K562 (cell line): ENCODE measurements at places on chromosomes 12 and 14.

- no peak for DNase-seq
Measured at GRCh38 chr14:40229676-40230075, 797.4 kb upstream of the FBXO33 start.

- no peak for DNase-seq
Measured at GRCh38 chr14:100384277-100384676, 61.1 kb downstream of the SLC25A47 start.

GRCh38 chr12:105843986-105844760 lies 294.6 kb downstream of the NUAK1 start:
- DNase-seq, result peak; percentile 6

GRCh38 chr12:8562310-8562709 lies 21.6 kb upstream of the CLEC4E start:
- DNase-seq, result peak; percentile 13

DNA sequence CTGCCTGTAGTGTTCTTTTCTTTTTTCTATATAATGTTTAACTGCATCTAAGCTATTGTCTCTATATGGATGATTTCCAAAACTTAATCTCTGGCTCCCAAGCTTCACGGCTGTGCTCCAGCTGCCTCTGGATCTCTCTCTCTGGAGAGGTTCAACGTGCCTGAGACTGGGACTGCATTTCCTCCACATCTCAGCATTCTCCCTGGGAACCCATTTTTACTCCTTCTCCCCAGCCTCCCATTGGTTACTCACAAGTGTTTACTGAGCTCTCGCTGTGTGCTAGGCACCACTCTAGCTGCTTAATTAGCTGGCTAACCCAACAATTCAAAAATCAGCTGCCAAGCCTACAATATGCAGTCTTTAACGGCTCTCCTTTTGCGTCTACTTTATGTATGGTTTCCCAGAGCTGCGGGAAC lies 34.7 kb downstream of the FBXL14 start:
- no peak for DNase-seq

- no peak for DNase-seq
Measured at GRCh38 chr12:132379996-132380395, 50.6 kb upstream of the GALNT9 start.

DNA sequence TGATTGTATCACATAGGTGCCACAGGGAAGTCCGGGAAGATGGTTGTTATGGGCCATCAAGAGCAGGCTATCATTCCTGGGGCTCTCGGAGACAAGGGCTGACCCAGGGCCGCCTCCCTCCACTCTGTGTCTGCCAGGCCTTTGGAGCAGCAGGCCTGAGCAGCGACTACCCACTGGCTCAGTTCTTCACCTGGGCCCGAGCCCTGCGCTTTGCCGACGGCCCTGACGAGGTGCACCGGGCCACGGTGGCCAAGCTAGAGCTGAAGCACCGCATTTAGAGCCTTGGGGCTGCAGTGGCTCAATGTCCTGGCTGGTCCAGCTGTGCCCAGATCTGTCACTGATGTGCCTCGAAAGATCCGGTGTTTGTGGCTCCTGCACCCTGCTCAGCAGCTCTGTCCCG lies 10.5 kb upstream of the ALDH2 start:
- DNase-seq, result no peak

DNA sequence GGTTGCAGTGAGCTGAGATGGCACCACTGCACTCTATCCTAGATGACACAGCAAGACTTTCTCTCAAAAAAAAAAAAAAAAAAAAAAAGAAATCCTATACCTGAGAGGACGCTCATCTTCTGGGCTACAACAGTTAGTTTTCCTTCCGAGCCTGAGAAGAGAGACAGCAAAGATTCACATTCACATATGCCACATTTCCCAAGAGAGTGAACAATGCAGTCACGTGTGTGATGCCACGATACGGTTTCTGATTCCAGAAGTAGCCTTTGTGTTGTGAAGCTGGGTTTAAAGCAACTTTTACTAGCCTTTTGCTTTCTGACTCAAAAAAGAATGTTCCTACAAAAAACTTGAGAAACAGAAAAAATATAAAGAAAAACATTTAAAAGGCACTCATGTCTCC lies 19.5 kb downstream of the GCN1 start:
- DNase-seq, result no peak

DNA sequence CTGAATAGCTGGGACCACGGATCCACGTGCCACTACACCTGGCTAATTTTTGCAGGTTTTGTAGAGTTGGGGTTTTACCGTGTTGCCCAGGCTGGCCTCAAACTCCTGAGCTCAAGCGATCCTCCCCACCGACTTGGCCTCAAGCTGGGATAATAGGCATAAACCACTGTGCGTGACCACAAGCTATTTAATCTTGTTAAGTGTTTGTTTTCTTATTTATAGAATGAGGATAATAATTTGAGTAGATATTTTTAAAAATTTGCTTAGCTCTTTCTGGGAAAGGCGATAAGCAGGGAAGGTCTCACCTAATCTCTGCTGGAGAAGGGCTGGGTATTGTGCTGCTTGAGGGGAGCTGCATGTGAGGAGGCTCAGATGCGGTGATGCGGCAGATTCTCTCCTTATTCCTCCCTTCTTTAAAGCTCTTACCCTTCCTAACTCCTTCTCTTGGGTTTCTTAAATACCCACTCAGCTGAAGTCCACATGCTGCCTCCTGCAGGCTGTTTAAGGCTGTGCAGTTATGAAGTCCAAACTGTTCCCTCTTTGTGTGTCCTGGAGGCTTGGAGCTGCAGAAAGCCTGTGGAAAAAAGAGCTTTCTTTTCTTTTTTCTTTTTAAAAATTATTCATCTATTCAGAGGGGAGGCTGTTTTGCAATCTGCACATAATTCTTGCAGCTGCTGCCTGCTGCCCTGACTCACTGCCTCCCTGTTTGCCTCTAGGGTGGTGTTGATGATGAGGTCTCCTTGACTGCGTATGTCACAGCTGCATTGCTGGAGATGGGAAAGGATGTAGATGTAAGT lies 37.9 kb downstream of the A2ML1 start:
- DNase-seq, result peak; percentile 73

DNA sequence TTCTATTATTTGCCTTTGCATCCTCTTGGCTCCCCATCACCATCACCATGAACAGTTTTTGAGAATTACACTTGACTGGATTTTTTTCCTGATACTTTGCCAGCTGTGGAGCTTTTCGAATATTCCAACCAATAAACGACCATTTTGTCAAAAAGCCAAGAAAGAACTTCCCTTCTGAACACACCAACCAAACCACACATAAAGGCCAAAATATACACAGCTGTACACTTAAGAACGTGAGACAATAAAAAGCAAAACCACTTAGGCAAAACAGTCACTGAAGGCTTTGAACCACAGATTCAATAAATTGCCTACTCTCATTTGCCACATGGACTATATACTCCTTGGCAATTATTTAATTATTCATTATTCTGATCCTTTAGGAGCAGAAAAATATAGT lies 1.1 kb downstream of the C14orf93 start:
- DNase-seq, result no peak

DNA sequence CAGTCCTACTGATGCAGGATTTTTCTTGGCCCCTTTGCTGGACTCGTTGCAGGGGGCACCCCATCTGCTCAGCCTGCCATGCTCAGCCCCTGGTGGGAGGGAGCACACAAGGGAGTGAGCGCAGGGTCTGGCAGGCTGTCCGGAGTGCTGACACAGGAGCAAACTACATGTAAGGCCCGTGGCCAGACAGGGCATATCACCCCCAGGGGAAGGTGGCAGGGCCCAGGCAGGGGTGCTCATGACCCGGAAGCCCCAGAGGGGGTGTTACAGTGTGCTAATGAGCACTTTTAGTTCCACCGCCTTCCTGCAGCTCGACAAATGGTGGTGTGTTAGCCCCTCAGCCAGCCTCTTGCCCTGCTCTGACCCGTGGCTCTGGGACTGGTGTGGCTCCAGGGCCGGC lies 645.6 kb upstream of the TMEM132C start:
- no peak for DNase-seq

DNA sequence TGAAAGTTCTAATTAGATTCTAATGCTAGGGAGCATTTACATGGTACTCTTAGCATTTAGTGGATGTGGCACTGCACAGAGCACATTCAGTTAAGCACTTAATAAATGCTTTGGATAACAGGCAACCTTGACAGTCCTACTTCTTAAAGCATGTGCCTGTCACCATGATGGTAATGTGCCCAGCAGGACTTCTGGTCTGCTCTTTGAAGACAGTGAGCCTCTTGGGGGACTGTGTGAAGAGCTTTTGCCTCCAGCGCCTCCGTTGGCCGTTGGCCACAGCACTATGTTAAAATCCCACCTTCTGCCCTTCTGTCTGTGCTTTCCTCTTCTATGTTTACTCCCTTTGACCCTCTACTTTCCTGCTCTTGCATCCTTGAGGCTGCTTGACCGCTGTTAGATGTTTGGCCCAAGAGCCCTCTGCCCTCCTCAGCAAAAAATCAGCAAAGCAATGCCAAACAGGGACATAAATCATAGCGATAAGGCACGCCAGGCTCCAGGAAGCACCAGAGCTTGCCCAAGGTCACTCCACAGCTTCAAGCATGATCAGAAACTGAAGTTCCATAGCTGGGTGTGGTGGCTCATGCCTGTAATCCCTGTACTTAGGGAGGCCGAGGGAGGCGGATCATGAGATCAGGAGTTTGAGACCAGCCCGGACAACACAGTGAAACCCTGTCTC lies 8.3 kb downstream of the CDKL1 start:
- DNase-seq, result no peak

DNA sequence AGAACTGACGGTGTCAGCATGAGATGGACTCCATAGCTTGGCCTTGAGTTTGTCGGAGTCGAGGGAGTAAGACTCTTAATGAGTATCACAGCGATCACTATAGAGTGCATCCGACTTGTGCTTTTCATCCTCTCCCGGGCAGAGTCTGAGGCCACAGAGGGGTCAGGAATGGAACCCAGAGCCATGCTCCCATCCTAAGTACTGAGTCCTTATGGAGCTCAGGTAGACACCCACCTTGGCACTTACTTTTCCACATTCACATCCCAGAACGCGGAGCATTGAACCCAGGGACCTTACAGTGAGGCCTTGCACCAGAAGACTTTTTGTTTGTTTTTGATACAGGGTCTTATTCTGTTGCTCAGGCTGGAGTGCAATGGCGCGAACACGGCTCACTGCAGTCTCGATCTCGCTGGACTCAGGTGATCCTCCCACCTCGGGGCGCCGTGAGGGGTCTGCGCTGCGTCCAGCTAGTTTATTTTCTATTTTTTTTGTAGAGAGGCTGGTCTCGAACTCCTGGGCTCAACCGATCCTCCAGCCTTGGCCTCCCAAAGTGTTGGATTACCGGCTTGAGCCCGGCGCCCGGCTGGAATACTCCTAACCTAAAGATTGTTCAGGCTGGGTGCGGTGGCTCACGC lies 719 bp upstream of the SRSF9 start:
- DNase-seq, result no peak

DNA sequence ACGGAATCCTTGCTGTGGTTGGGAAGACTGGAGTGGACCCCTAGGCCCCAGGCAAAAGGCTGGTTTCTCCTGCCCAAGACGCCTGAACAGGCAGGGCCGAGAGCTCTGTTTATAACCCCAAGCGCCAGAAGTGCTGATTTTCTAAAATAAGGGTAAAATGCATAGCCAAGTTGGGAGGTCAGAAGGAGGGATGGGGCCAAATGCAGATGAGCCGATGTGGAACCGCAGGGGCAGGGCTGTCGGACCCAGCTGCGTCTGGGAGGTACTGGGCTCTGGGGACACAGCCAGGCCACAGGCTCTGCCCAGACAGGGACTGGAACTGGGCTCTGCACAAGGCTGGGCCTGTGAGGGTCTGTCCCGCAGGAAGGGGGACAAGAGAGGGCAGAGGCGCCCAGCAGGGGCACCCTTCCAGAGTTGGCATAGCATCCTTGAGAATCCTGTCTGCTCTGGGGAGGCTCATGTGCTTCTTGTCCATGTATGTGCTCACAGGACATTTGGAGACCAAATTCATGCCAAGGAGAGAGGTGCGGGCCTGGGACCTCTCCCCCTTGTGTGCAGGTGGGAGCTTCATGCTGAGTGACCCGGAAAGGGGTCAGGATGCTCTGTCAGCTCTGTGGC lies 49.1 kb downstream of the JAG2 start:
- DNase-seq, result no peak

DNA sequence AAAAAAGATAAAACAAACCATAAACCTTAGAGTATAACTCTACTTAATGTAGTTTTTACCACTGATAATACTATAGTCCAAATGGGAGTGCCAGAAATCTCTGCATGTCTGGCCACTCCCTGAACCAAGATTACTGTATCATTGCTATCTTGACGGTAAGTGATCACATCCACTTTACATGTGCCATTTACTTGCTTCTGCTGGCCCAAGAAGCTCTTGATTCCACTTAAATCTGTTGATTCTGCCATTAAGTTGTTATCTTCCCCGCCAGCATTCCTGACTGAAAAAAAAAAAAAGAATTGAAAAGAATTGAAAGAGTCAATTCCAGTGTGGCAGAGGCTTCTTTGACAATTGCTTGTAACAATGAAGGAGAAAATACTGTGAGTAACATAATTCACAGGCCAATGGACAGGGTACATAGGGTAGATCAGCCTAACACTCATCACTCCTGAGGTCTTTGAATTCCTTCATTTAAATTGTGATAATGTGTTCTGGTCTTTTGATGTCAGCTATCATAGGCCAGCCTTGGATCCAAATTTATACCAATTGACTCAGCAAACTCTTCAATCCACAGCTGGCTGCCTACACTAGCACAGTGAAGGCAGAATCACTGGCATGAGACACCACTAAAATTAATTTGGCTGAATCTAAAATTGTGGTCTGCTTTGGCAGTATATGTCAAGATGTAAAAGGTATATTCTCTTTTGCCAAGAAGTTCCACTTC lies 665.2 kb upstream of the FLRT2 start:
- no peak for DNase-seq

GRCh38 chr12:104752016-104752415 lies 206.1 kb downstream of the SLC41A2 start:
- DNase-seq, result no peak

DNA sequence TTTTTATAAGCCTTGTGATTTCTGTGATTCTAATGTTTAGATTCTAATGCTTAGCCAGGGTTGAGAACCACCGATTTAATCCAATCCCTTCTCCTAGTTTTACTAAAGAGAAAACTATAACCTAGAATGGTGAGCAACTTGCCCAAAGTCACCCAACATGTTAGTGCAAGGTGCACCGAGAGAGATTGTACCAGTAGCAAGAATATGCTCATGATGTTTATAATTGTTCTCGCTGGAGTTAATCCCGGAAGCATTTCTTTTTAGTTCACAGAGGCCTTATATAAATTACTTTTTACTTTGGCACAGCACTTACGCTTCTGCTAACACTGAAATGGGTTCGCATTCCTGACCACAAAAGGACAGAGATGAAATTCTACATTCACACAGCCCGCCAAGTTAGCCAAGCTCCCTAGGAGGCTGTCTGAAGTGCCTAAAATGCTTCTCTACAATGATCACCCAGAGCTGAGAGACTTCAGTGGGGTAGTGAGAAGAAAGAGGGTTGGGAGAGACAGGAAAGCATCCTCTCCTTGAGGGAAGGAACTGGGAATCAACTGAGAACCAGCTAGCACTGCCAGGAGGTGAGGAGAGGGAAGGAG lies 579 bp upstream of the BLOC1S1 start:
- DNase-seq, result no peak

- DNase-seq, result peak; percentile 8
Measured at GRCh38 chr12:48285751-48286650, 64.7 kb downstream of the ZNF641 start.

GRCh38 chr14:80323038-80323665 lies 111.8 kb upstream of the DIO2 start:
- DNase-seq, result no peak
